Left lobe of liver (tissue), 2 donors: ENCODE measurements at places on chromosomes 13 and 19.

DNA sequence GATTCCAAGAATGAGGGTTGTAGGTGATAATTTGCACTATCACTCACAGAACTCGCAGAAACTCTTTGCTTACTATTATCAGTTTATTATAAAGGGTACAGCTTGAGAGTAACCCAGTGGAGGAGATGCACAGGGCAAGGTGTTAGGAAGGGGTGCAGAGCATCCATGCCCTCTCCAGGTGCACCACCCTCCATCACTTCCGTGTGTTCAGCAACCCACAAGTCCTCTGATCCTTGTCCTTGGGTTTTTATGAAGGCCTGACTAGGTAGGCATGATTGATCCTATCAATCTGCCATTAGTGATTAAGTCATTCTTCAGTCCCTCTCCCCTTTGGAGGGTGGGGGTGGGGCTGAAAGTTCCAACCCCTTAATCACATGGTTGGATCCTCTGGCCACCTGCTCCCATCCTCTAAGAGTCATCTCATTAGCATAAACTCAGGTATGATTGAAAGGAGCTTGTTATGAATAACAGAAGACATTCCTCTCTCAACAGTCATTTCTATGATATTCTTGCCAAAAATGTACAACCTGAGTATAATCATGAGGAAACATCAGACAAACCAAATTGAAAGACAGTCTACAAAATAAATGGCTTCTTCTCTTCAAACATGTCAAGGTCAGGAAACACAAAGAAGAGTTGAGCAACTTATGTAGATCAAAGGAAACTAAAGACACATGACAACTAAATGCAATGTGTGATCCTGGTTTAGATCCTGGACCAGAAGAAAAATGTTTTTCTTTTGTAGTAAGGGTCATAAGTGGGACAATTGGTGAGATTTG, 225.4 kb downstream of the PCCA start:
- no peak for DNase-seq

GRCh38 chr19:48925240-48925843, 8.2 kb upstream of the DHDH start:
- DNase-seq: no peak

DNA sequence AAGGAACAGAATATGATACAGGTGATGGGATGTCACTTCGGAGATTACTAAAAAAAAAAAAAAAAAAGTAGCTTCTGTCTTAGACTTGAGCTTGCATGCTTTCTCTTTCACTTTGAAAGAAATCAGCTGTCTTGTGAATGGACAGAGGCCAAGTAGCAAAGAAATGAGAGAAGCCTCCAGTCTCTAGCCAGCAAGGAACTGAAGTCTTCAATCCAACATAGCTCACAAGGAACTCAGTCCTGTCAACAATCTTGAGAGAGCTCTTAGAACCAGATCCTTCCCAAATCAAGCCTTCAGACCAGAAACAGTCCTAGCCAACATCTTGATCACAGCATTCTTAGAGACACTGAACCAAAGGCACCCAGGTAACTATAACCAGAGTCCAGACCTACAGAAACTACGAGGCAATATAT, 7.7 kb downstream of the N4BP2L2 start:
- no peak for DNase-seq

- DNase-seq: no peak
These were observed 217.6 kb downstream of the PCCA start for GRCh38 chr13:100306434-100306999.

DNA sequence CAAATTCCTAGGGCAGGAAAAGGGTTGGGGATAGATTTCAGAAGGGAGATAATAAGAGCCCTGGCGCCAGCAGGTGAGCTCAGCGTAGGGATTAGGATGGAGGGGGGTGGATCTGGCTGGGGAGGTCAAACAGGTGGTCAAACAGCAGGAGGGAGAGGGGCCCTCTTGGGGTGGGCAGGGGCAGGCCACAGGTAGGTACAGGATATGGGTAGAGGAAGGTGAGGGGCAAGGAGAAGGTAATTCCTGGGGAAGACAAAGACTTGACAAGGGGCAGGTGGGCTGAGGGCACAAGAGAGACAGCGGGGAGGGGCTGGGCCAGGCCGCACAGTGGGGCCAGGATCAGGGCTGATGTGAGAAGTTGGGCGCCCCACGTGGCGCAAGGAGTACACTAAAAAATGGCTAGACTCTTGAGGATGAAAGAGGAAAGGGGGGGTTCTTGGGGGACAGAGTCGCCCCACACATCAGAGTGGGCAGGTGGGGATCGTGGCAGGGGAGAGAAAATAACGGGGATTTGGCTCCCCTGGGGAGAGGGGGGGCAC, 713 bp downstream of the KRI1 start:
- no peak for DNase-seq

- no peak for DNase-seq
These were observed 21.4 kb downstream of the SIGLECL1 start for GRCh38 chr19:51272183-51272810.

DNA sequence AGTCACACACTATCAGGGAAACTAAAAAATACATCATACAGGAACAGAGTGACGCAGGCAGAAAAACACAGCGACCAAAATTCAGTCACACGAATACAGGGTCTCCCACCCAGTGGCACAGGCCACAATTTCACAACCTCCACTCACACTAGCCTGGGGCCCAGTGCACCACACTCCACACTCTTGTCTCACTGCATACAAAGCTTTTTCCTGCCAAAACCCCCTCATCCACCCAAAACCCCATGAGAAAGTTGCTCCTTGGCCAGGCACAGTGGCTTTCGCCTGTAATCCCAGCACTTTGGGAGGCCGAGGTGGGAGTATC, 1.2 kb downstream of the S1PR5 start:
- DNase-seq: no peak

DNA sequence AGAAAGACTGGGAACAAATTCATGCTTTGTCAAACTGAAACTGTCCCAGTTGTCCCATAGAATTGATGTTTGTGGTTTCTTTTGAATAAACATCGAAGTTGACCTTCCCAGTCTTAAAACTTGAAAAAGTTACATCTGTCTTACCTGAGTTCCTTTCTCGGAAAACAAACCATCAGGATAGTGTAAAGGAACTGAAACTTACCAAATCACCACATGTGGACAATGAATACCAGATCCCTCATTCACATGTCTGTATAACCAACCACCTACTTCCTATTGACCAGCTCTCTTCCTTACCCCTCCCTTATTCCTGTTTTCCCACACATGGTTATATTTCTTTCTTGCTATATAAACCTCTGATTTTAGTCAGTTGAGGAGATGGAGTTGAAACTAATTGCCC, 791.7 kb upstream of the PCDH20 start:
- no peak for DNase-seq

GRCh38 chr19:56301155-56301554, 13.5 kb downstream of the ZSCAN5A start:
- no peak for DNase-seq

- no peak for DNase-seq
These were observed 12.6 kb downstream of the DNASE2 start for GRCh38 chr19:12868540-12869112.

GRCh38 chr19:11649941-11650340, 52.7 kb downstream of the ZNF627 start:
- DNase-seq: no peak

GRCh38 chr19:5655412-5655811, 24.9 kb downstream of the MICOS13 start:
- no peak for DNase-seq

GRCh38 chr13:112846411-112847115, 122.5 kb upstream of the MCF2L start:
- no peak for DNase-seq

GRCh38 chr19:58009301-58009665, 6.7 kb upstream of the ZNF606 start:
- DNase-seq: no peak

DNA sequence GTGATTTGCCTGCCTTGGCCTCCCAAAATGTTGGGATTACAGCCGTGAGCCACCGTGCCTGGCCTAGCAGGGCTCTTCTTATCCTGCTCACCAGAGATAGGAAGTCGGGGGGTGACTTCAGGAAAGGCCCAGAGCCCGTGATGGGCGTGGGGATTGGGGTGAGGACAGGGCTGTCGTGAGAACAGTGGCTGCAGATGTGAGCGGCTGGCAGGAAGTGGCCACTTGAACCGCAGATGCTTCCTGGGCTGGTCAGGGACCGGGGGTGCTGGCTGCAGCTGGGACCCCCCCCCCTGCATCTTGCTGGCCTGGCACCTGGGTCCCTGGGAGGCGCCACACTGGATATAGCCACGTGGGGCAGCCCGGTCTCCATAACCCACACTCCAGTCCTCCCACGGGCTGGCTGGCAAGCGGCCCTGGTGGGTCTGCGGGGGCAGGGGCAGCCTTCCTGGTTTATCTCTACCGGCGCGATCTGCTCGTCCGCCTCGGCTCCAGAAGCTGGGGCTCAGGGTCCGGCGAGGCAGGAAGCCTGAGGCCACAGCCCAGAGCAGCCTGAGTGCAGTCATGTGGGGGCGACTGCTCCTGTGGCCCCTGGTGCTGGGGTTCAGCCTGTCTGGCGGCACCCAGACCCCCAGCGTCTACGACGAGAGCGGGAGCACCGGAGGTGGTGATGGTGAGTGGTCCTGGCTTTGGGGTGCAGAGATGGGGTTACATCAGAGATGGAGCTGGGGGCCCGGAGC, at the start of gene F2RL3:
F2RL3 (plus strand) TSS at position 371 of the 737 bp plus-strand sequence; CDS start at position 562, 191 bp downstream.
- no peak for DNase-seq

GRCh38 chr13:98508685-98509084, 68.2 kb downstream of the STK24 start:
- no peak for DNase-seq

DNA sequence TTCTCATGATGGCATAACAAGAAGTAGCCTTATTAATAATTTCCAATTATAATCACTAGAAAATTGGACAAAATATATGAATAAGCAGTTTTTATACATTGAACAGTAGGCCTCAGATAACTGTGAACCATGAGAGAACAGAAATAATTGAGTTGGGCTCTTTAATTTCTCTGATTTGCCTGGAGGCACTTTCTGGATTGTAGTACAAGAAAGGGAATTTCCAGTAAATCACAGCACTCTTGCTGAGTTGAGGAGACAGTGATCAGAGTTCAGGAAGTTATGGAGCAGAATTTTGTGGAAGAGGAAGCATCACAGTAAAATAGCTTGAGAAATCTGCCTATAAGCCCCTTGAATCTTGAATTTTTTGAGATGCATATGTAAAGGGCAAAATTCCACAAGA, 216.2 kb downstream of the MAB21L1 start:
- DNase-seq: no peak

DNA sequence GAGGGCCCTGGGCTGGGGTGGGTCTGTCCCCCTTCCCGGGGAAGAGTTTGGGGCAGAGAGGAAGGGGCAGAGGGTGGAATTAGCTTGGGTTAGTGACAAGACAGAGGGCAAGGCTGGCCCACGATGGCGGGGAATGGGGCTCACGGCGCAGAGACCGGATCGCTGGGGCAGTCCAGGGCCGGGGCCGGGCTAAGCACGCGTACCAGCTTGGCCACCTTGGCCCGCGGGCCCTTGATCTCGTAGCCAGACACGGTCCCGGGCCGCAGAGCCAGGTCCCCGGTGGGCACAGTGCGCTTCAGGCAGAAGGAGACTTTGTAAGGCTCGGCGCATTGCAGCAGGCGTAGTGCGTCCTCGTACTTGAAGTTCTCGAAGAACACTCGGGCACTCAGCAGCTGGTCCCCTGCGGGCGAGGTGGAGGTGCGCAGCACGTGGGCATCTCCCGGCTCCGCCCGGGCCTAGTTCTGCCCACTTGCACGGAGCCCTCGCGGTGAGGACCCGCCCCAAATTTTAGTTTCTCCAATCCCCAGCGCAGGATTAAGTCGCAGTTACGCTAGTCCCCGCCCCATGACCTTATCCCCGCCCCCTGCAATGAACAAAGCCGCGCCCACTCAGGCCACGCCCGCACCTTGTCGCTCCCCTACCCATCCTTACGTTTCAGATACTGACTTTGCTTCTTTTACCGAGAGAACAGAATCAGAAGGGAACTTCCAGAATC, 8.6 kb upstream of the HIPK4 start:
- DNase-seq: no peak

DNA sequence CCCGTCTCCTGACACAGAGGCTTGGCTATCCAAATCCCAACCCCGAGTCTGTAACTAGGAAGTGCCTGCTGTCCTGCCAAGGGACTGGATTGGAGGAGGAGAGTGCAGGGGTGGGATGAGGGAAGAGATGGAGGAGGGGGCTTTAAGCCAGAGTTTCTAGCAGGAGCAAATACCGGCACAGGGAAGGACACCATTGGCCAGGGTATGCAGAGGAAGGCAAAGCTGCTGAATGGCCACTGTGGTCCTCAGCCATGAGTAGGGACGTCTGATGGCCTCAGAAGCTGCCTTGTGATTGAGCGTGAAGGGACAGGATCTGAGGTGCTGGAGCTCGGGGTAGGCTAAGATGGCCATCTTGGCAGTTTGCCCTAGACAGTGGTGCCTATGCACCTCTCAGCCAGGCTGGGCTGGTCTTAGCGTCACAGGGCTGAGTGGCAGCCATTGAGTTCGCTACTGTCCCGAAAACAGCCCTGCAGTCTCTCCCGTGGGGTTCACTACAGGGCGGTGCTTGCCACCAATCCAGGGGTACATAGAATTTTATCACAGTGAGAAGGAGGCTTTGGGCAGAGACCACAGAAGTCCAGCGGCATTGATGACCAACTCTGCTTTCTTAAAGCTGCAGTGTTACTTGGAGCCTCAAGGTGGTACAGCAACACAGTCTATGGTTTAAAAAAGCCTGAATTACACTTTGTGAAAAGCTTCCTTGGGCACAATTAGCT, 61.8 kb downstream of the AKAP11 start:
- no peak for DNase-seq

- no peak for DNase-seq
These were observed 22.9 kb upstream of the WTIP start for GRCh38 chr19:34458677-34459076.

GRCh38 chr13:72166102-72166650, 299.2 kb upstream of the DACH1 start:
- DNase-seq: no peak

GRCh38 chr19:39531834-39532232, 819 bp downstream of the EID2B start:
- DNase-seq: no peak

GRCh38 chr19:45597425-45598111, 4.4 kb downstream of the GPR4 start:
- no peak for DNase-seq

DNA sequence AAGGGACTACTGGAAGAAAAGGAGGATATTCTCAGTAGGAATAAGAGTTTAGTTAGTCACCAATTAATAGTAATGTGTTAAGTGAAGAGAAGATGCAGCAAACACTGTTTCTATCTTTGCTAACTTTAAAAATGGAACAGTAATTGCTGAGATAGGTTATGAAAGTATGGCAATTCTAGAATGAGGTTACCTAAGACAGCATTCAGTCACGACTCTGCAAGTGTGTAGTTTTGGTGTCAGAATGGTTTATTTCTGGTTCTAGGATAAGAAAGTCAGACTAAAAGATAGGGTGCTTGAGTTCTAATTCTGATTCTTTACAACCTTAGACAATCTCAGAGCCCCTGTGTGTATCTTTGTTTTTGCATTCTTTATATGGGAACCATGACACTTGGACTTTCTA, 138.1 kb downstream of the POU4F1 start:
- no peak for DNase-seq

DNA sequence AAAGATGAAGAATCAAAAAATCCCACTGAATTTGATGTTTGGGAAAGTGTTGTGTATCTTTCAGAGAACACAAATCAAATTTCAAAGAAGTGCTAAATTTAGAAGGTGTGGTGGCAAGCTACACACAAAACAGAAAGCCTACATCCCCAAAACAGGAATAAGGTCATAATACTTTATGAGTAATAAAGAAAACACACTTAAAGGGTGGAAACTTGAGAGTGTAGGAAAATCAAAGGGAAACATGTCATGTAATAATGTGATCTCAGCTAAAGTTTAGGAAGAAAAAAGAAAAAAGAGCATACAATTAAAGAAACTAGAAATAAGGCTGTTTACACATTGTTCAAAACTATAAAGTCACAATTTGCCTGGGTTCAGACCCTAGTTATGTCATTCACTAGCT, 668.7 kb downstream of the PCDH17 start:
- DNase-seq: no peak

GRCh38 chr13:46631179-46631542, 78.2 kb downstream of the LRCH1 start:
- no peak for DNase-seq
